CD4-positive, alpha-beta T cell treated with Interleukin-10 for 1 hour (primary cell): ENCODE measurements at places on chromosomes 5 and 9.

GRCh38 chr5:88690409-88691229, 192.4 kb downstream of the MEF2C start:
- DNase-seq, result peak; percentile 69

- no peak for DNase-seq
These were observed 10.4 kb upstream of the FAM120A start for GRCh38 chr9:93440896-93441580.

- DNase-seq, result no peak
These were observed 42.4 kb upstream of the MACIR start for GRCh38 chr5:103216137-103216536.

DNA sequence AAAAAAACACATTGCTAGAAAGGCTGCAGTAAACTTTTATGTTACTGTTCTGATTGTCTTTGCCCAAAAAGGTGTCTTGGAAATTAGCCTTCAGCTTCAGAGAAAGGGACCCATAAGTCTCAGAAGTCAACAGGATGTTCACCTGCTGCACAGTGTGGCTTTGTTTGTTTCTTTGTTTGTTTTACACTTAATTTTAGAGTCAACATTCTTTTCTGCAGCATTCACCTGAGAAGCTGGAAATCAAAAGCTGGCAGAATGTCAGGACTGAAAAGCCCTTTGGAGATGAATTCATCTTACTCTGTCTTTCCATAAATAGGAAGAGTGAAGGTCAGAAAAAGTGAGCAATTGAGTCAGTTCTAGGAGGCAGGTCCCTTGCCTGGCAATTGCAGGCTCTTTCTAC, 170.0 kb downstream of the PAPPA start:
- no peak for DNase-seq

GRCh38 chr5:81639556-81639955, 111.3 kb downstream of the SSBP2 start:
- no peak for DNase-seq
